ENCODE measurements at places on chromosomes 3 and 15.
A peak's percentile ranks its signal among the peaks of the same experiment; 100 is the strongest.

DNA sequence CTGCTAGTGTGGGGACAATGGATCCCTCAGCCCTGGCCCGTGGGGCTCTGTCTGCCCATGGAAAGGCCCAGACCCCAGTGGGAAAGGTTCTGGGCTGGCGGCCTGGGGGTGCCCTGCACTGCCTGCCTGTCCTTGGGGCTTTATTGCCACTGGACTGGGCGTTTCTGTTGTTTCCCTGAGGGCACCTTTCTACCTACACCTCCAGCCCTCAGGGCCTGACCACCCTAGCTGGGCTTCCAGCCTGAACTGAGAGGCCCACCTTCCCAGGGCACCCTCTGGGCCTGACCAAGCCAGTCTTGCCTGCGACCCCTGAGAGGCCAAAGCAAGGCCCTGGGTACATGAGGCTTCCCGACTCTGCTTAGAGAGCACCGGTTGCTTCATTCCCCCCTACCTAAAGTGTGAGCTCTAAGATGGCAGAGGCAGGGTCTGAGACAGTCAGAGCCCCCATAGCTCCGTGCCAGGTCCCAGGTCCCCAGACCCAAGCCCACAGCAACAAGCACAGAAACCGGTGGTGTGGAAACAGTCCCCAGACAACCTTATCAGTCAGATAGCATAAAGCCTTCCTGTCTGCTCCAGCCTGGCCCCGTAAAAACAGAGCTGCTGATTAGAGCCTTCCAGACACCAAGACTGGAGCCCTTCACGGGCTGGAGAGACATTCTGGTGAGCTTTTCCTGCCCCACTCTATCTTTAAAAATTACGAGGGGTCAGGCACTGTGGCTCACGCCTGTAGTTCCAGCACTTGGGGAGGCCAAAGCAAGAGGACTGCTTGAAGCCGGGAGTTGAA lies 102.8 kb downstream of the CHSY1 start:
- DNase-seq = no peak

GRCh38 chr3:62238431-62238830 lies 134.9 kb downstream of the FEZF2 start:
- no peak for DNase-seq

DNA sequence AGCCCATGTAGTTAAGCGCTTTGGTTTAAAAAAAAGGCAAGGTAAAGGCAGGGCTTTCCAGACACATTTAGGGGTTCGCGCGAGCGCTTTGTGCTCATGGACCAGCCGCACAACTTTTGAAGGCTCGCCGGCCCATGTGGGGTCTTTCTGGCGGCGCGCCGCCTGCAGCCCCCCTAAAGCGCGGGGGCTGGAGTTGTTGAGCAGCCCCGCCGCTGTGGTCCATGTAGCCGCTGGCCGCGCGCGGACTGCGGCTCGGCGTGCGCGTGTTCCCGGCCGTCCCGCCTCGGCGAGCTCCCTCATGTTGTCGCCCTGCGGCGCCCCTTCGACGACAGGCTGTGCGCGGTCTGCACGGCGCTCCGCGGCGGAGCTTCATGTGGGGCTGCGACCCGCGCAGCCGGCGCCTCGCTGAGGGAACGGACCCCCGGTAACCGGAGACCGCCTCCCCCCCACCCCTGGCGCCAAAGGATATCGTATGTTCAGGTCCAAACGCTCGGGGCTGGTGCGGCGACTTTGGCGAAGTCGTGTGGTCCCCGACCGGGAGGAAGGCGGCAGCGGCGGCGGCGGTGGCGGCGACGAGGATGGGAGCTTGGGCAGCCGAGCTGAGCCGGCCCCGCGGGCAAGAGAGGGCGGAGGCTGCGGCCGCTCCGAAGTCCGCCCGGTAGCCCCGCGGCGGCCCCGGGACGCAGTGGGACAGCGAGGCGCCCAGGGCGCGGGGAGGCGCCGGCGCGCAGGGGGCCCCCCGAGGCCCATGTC lies 927 bp downstream of the SMAD6 start:
- no peak for DNase-seq

DNA sequence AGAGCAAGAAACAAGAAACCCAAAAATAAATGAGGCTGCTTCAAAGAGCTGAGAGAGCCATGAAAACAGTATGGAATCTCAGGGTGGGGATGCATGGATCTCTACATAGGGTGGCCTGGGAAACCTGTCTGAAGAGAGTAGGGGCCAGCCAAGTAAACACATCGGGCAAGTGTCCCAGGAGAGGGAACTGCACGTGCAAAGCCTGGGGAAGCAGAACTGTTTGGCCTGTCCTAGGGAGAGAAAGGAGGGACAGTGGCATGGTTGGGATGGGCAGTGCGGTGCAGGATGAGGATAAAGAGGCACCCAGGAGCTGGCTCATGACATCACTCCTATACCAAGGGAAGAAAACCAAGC lies 269.0 kb upstream of the ST8SIA2 start:
- no peak for DNase-seq

- peak; percentile 48 for DNase-seq
These were observed 1.5 kb downstream of the MGA start for GRCh38 chr15:41661518-41662225.

GRCh38 chr3:143328451-143328850 lies 208.9 kb downstream of the CHST2 start:
- no peak for DNase-seq

GRCh38 chr3:87793337-87793877 lies 265.4 kb downstream of the CGGBP1 start:
- no peak for DNase-seq

DNA sequence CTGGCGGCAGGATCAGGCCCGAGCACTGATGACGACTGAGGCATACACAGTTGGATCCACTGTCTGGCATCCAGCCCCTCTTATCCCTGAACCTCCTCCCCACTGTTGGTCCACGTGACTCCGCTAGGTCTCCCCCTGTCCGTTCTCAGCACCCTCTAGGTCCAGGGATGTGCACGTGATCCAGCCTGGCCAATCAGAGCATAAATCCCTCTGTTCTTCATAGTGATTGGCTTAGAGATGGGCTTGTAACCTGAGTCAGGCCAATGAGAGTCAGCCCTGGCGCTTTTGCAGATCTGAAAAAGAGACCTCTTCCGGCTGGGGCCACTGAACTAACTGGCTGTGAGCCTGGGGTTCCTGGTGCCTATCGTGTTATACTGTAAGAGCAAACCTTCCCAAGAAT lies 20.5 kb upstream of the IQSEC1 start:
- no peak for DNase-seq

DNA sequence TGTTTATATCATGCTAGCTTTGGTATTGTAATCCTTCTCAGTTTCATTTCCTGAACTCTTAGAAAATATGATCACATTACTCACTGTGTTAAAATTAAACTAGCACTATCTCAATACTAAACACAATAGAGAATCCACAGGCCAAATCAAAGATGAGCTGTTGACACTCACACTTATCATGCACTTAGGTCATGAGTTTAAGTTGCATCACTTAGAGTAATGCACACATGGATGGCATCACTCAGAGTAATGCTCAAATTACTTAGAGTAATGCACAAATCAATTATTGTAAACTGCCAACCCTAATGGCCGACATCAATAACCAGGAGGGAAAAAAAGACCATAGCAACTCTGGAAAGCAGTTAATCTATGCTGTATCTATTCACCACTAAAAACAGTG lies 40.0 kb upstream of the MCF2L2 start:
- peak; percentile 42 for DNase-seq

DNA sequence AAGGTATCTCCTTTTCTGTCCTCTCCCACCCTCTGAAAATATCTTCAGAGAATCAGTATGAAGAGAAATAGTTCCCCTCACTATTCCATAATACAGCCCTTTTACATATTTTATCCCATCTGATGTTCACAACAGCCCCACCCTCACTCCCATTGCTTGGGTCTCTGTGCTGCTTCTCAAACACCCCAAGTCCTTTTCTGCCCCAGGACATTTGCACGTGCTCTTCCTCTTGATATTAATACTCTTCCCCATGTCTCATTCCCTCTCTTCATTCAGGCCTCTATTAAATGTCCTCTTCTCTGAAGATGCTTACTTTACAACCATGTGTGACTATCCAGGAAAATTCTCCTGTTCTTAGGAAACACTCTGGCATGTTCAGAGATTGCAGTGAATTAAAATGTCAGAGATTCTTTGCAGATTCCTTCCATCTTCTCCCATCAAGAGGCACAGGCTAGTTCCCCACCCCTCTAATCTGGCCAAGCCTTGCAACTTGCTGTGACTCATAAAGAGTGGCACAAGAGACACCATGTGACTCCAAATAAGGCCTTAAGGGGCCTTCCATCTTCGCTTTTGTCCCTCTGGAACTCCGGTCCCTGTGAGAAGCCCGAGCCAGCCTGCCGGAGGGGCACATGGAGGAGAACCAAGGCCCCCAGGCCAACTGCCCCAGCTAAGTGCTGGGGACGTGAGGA lies 128.5 kb downstream of the CHSY1 start:
- no peak for DNase-seq

DNA sequence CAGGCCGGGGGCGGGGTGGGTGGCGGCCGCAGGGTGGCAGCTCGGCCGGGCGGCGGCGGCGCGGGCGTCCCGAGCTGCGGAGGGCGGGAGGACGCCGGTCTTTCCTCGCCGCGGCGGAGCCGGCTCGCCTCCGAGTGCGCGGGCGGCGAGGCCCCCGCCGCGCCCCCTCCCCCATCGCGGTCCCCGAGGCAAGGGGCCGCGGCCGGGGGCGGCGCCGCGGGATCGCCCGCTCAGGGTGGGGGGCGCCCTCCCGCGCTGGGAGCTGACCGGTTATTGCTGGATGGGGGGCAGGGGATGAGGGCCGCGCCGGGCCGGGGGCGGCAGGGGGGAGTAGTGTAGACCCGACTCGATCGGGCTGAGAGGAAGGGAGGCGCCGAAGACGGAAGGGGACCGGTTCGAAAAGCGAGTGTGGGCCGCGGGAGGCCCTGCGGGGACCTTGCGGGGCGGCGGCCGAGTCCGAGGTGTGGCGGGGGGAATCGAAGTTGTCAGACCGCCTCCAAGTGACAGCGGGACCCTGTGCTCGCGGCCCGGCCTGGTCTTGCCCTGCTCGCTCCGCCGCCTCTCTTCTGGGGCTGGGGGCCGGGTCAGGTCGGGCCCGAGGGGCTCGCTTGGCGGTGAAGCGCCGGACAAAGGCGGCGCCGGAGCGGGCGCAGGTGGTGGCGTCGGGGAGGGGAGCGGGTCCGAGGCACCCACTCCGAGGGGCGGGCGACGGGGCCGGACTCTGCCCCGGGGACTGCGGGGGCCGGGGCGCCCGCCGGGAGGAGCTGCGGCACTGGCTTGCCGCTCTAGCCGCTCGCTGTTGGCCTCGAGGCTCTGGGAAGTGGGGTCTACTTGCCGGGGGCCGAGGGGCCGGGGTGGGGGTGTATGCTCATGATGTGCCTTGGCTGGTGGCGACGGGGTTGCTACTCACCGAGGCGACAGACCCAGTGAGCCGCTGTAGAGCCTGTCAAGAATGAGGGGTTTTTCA lies 1.1 kb downstream of the BAHD1 start:
- no peak for DNase-seq

DNA sequence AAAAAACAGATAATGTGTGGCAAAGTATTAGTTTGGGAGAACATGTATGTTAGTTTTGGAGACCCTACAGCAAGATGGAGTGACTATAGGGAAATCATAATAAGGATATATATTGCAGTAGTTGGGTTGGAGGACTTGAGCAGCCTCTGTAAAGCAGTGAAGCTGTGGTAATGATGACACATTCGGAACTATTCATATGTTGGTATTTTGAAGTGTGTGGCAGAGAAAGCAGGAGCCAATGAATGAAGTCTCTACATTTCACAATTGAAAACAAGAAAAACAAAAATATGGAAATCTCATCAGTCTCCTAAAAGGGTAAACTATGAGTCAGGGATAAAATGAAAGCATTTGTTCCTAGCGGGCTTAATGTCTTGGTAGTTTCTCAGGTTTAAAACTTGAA lies 645.9 kb downstream of the OTOL1 start:
- DNase-seq = no peak

DNA sequence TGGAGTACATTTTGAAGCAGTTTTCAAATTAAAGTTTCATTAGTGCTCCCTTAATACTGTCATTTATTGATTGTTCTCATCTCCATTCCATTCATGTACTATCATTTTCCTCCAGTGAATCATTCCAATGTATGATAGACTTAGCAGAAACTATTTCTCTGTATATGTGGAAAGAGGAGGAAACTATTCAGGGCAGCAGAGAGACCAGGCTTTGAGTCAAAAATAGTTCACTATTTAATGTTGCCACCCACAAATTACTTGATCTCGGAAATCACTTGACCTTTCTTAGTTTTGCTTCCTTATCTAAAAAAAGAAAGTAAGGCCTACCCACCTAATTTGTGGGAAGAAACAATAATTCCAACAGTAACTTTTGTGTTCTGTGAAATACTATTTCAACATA lies 610.5 kb upstream of the ZNF385D start:
- DNase-seq = no peak

DNA sequence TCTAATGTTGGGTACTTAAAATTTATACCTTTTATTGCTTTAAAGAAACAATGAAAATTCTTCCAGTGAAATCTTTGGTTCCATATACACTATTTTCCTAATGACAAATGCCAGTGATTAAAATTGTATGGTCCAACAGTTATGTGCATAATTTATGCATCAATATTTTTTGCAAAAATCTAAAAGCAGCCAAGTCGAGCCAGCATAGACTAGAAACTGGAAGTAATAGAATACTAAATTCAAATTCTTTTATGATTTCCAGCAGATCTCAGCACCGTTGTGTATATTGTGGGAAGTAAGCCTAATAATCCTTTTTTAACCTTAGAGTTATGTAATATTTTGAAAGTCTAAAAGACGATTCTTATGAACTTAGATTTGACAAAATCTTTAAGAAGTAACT lies 652.0 kb upstream of the GOLIM4 start:
- no peak for DNase-seq

GRCh38 chr3:51711352-51712037 lies 4.6 kb downstream of the GRM2 start:
- DNase-seq = no peak

DNA sequence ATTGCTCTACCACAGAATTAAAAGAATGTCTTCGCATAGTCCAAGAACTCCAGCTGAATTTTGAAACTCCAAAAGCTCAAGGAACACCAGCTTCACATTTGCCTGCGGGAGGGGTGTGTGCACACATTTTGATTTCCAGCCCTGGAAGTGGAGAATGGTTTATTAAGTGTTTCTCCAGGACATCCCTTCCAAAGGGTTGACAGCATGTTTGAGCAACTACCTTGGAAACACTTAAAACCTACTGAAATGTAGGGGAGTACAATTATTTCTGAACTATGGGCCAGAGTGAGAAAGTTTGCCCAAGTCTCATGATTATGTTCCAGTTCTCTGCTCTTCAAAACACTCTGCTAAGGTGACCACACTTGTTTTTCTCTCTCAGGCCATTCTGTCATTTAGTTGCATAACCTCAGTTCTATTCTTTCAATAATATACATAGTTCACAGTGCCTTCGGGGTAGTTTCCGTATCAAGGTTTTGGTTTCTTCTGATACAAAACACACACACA lies 7.9 kb downstream of the ACP3 start:
- no peak for DNase-seq

- no peak for DNase-seq
These were observed 120.0 kb upstream of the GADL1 start for GRCh38 chr3:31014317-31015040.

- DNase-seq = no peak
These were observed 116.7 kb downstream of the ADAM10 start for GRCh38 chr15:58632789-58633188.

GRCh38 chr15:40418126-40418525 lies 12.5 kb downstream of the IVD start:
- DNase-seq = no peak

- no peak for DNase-seq
These were observed 9.9 kb downstream of the TBC1D2B start for GRCh38 chr15:78067328-78068228.

- peak; percentile 44 for DNase-seq
These were observed 7.0 kb downstream of the ADIPOQ start for GRCh38 chr3:186849374-186849975.

Measured in NCI-H2107 (cell line).